AML-193 (cell line): ENCODE measurements at places on chromosomes 2 and 18.

DNA sequence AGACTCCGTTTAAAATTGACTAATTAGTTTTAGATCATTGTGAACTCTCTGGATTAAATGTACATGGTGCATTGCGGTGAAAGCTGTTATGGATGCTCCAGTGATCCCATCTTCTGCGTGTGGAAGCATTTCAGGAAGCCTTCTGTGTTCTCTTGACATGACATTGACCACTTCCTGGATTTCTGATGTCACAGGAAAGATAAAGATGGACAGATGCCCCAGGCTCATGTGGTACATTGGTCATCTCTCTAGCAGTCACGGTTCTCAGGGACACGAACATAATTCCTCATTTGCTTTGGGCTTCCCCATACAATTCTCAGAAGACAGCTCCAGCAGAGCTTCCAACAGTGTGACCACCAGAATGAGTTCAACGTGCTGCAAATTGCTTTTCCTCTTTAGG lies 26.9 kb downstream of the AGAP1 start:
- DNase-seq = no peak

- DNase-seq = no peak
Observed at GRCh38 chr18:71371951-71372605, 1083.2 kb downstream of the SOCS6 start.

GRCh38 chr2:37307500-37307899 lies 17.1 kb downstream of the PRKD3 start:
- no peak for DNase-seq

DNA sequence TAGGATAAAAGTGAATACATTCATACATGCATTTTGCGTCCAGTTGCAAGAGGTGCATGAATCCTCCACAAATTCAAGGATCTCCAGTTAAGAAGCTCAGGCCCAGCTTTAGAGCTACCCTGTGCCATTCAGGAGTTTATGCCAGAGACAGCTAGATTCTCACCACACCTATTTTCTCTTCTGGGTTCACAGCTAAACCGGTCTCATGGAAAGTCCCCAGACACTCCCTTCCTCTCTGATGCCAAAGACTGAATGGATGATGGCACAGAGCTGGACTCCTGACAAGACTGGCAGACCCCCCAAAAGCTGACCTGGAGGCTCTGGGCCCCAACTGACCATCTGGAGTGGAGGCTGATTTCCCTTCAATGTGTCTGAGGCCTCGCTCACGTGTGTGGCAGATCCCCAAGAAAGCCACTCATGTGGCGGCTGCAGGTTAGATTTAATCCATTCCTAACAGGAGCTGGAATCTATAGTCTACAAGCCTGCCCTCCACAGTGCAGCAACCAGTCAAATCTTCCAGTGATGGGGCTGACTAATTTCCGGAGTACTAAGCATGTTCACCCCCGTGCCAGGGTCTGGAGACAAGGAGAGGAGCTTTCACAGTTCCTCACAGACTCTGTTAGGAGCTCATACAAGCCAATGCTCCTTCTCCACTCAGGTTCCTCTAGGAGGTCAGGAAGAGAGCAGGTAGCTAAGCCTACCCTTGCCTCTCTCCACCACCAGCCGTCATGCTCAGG lies 257.1 kb downstream of the BCL11A start:
- no peak for DNase-seq

- no peak for DNase-seq
Observed at GRCh38 chr2:126413079-126413478, 242.9 kb upstream of the GYPC start.

DNA sequence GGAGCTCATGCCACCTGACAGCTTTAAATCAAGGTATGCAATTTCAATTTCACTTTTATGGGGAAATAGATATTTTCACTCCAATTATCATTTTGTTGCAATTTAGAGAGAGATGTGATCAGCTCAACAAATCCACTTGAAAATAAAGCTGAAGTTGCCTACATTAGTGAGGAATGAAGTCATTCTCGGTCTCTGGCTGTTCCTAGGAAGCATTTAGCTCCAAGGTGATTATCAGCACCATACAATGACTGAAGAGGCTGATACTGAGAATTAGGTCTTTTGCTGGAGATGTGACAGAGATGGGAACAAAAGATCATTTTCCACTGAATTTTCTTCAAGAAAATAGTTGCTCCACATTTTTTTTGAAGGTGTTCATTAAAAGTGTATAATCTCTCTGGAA lies 1303.7 kb downstream of the DPP10 start:
- no peak for DNase-seq

DNA sequence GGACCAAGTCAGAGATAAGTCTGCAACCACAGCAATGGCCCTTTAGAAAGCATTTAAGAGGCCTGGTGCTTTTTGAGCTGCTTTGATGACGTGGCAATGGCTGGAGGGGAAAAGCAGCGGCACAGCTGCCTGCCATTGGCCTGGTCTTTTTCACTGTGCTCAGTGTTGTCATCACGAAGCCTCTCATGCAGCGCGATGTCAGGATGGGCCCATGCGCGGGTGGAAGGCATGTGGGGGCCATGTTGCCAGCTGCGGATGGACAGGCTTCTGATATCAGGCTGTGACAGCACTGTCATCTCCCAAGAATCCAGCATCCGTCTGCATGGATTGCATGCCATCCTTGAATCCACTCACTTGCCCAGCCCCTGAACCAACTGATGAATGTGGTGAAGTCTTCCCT lies 204.5 kb downstream of the ACKR3 start:
- DNase-seq = no peak

- DNase-seq = no peak
Observed at GRCh38 chr2:168901003-168901402, at the start of gene G6PC2. G6PC2 (plus strand) TSS chr2:168901291; CDS start chr2:168901332, 41 bp downstream.

GRCh38 chr2:159903443-159904126 lies 105.6 kb upstream of the CD302 start:
- DNase-seq = peak; percentile 65

- DNase-seq = no peak
Observed at GRCh38 chr2:63667132-63667700, 78.5 kb downstream of the MDH1 start.

DNA sequence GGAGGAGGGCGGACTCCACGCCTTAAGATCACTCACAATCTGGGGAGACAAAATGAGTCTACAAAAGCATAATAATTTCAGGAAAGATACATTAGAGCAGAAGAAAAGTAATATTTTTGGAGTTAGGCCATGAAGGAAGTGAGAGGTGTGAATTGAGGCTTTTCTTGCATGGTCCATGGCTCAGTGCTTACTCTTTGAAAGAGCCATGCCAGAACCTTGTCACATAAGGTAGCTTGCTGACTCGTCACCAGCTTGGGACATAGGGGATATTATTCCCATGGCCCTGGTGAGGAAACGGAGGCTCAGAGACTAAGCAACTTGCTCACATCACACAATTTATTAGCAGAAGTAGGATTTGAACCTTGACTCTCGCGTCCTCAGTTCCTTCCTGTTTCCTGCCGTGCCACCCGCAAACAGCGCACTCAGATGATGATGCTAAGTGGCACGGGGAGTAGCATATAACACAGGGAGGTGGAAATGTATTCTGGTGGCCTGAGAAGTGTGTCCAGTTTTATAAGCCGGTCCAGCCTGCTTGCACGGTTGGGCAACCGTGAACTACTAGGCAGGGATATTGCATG lies 312.2 kb upstream of the EPAS1 start:
- no peak for DNase-seq

DNA sequence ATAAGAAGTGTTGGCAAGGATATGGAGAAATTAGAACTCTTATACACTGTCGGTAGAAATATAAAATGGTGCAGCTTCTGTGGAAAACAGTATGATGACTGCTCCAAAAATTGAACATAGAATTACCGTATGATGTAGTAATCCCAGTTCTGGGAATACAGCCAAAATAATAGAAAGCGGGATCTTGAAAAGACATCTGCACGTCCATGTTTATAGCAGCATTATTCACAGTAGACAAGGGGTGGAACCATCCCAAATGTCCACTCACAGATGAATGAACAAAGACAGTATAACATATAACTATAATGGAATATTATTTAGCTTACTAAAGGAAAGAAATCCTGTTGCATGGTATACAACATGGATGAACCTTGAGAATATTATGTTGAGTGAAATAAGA lies 257.7 kb downstream of the TDRD15 start:
- DNase-seq = no peak

DNA sequence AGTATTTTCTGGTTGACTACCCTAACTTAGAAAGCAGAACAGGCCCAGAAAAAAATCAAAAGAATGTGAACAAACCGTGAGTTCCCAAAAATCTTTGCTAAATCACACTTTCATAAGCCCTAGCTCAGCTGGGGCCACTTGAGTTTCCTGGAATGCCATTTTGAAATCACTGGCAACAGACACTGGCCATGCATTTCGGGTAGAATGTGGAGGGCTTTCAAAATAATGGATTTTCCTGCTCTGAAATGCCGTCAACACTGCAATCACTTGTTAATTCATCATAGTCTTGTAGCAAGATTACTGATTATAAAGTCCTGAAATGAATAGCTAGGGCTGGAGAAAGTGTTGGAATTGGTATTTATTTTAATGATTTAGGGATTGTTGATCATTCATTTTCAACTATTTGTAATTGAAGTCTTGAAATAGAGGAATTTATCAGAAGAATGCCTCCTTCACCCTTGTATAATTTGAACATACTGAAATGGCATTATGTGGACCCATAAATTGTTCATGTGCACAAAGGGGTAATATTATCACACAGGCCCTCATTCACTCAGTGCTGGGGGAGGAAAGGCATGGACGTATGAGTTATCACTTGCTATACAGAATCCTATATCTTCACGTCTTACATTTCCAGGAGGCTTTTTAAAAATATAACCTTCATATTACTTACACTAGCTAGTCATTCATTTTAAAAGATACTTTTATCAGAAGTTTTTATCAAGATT lies 134.8 kb downstream of the DTNA start:
- no peak for DNase-seq

GRCh38 chr18:73461038-73461779 lies 593.4 kb upstream of the NETO1 start:
- DNase-seq = no peak

- DNase-seq = no peak
Observed at GRCh38 chr2:231029563-231029962, 7.8 kb upstream of the C2orf72 start.

DNA sequence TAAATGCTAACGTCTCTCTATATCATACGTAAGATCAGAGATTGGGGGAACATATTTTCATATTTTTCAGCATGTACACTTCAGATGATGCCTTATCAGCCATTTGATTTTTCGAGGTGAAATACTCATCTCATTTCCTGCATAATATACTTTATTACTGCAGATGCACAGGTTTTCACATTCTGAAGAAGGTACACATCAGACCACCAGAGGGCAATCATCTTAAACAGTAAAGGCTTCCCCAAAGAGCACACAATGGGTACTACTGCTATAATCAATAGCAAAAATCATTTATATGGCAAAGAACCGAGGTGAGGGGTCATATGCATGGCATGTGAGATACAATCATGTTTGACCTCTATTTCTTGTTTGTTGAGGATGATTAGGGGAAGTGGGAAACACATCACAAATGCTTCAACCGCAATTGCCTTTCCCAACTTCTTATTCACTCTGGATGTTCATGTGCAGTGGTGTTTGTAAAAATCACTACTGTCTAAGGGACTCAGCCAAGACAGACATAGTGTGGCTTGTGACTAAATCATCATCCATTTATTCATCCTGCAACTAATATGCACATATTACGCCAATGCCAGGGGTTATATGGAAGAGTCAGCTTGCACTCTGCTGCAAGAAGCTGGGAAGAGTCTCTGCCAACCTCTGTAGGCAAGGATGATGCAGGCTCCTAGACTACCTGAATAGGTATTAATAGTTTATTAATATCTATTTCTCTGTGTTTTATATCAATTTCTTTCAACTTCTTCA lies 118.7 kb downstream of the EPB41L3 start:
- peak; percentile 49 for DNase-seq

DNA sequence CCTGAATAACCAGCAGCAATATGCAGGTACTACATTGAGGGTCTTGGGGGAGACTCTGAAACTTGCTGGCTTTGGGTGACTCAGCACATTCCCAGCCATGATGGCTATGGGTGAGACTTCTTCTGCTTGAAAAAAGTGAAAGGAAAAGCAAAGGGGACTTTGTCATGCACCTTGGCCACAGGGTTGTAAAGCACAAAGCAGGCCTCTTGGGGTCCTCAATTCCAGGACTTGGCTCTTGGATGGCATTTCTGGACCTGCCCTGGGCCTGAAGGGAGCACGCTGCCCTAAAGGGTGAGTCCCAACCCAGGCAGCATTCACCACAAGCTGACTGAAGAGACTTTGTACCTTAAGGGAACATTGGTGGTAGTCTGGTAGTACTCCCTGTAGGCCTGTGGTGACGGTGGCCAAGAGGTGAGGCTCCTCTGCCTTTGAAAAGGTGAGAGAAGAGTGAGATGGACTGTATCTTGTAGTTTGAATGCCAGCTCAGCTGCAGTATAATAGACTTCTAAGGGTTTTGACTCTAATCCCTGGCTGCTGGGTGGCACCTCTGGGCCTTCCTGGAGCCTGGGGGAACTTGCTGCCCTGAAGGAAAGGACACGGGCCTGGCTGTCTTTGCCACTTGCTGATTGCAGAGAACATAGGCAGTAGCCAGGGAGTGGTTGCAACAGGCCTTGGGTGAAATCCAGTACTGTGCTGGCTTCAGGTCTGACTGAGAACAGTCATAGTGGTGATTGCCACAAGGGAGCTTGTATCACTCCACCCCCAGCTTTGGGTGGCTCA lies 36.5 kb upstream of the CYTIP start:
- DNase-seq = peak; percentile 8

DNA sequence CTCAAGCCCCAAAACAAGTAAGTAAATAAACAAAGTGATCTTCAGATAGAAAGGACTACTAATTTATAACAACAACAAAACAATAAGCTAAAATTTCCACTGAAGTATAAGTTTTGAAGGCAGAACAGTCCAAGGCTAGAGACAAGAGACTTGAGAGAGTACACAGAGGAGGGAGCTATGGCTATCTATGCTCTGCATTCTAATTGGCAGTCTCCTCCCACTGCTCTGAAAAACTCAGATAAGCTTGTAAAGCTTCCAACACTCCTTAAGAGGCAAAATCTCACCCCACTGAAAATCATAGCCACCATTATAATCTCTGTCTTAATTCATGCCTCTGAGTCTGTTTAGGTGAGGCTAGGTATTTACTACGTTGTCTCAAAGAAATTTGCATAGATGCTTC lies 714.6 kb upstream of the LRATD1 start:
- DNase-seq = no peak

DNA sequence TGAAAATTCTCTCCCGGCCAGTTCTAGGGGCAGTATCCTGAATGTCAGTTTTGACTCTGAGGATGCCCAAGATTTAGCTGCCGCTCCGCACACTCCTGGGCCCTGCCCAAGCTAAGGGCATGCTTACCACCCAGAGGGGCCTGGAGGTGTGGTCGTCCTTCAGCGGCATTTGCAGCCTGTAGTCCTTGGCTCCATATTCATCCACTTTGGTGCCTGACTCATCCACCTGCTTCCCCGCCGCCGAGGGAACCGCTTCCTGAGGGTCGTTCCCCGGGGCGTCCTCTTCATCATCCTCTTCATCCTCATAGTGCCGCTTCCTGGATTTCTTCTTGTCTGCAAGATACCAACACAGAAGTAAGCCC lies 577 bp downstream of the ERCC3 start:
- no peak for DNase-seq

GRCh38 chr18:49094979-49095632 lies 144.3 kb upstream of the SMAD7 start:
- no peak for DNase-seq
